ENCODE measurements at places on chromosomes 13 and 19.

DNA sequence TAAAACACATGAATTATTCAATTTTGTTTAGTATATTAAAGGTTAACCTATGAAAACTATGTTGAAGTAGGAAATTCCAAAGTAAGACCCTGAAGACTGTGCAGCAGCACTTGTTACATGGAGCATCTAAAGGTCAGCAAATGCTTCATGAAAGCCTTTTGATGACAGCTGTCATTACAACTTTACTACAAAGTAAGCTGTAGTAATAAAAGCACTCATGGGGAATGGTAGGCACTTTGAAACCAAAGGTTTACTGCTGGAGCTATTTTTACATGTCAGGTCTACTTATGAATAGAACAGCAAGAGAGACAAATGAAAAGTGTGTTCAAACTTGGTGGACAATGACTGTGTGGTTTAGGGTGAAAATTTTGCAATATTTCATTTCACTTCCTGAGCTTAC lies 672.5 kb upstream of the PCDH20 start:
- DNase-seq = no peak

GRCh38 chr13:114025714-114026431 lies 52.0 kb upstream of the C13orf46 start:
- DNase-seq = no peak

DNA sequence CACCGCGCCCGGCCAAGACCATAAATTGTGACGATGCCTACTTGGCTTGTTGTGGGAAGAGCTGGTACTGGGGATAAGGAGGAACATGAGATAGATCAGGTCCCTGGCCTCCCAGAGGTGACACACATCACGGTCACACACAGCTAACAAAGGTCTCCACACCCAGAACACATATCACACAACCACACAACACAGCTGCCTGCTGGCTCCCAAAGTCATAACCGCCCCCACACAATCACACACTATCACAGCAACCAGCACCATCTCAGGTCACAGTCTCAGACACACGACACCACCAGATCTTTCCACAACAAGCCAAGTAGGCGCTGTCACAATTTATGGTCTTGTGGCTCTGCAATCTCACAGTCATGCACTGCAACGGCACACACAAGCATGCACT lies 5.7 kb downstream of the COL5A3 start:
- DNase-seq = no peak

DNA sequence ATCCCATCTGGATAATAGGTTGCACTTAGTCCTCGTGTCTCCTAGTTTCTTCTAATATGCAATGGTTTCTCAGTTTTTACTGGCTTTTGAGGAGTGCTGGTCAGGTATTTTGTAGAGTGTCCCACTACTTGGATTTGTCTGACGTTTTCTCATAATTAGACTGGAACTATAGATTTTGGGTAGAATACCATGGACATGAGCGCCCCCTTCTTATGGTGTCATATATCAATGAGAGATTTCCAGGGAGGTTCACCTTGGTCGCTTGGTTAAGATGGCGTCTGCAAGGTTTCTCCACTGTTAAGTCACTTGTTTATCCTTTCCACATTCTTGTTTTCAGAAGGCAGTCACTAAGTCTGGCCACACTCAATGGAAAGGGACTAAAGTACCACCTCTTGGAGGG lies 6.7 kb downstream of the SOHLH2 start:
- no peak for DNase-seq

DNA sequence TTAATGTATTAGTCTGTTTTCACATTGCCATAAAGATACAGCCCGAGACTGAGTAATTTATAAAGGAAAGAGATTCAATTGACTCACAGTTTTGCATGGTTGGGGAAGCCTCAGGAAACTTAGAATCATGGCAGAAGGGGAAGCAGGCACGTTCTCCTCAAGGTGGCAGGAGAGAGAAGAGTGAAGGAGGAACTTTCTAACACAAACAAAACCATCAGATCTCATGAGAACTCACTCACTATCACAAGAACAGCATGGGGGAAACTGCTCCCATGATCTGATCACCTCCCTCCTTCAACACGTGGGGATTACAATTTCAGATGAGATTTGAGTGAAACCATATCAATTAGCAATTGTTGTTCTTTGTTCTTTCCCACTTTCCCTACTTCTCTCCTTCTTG lies 689.0 kb upstream of the SLITRK1 start:
- no peak for DNase-seq

DNA sequence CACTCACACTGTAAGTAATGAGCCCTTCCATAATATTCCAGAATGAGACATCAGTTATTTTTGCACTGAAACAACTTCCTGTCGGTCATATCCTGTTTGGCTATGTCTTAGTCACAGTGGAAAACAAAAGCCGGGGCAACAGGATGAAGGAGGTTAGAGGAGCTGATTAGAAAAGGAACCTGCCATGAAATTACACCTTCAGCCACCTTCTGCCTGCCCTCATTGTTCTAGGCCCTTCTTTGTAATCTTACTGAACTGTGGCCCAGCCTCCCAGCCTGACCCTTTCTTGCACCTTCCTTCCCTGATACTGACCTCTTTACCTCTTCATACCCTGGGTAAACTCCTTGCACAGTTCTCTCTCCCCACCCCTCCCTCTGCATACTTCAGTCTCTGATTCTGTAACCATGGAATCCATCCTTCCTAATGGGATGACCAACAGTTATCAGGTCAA lies 67.3 kb downstream of the DOCK9 start:
- no peak for DNase-seq

DNA sequence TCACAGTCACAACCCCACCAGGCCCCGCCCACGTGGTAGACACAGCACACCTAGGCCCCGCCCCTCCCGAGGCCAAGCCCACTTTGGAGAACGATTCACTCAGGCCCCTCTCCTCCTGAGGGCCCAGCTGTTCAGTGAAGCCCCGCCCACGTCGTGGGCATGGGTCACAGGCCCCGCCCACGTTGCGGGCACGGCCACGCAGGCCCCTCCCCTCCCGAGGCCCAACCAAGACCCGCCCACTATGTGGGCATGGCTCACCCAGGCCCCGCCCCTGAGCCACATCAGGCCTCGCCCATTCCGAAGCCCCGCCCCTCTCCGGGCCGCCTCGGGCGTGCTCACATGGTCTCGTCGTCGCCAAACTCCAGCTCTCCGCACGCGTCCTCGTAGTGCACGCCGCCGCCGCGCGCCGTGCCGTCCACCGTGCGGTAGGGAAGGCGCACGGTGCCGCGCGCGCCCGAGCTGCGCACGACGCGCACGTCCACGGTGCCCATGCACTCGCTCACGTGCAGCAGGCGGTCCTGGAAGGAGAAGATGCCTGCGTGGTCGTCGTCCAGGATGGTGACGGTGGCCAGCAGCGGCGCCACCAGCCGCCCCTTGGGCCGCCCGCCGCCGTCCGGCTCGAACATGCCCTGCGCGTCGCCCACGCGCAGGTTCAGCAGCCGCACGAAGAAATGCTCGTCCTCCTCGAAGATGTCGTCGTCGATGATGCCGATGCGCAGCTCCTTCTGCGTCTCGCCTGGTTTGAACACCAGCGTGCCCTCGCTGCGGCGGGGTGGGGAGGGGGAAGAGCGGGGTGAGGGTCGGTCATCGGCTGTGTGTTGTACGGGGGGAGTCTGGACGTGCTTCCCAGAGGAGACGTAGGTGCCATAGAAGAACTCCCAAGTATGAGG lies 24.0 kb downstream of the SLC8A2 start:
- peak; percentile 44 for DNase-seq

DNA sequence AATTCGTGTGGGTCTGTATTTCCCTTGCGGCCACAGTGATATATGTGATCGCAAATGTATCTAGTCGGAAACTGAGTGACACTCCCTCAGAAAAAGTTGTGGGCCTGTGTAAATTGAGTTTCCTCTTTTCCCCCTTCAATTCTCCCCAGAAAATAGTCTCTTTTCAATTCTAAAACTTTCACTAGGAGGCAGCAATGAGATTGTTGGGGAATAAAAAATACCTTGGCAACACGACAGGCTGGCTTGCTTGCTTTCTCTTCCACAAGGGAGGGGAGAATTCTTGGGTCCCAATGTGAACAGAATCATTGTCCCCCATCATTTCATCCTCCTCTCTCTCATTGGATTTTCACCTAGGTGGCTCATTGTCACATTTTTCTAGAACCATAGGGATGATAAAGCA lies 3.7 kb upstream of the SOX21 start:
- no peak for DNase-seq
